GM04503 (cell line): ENCODE measurements at places on chromosomes 6 and 20.
A peak's percentile ranks its signal among the peaks of the same experiment; 100 is the strongest.

DNA sequence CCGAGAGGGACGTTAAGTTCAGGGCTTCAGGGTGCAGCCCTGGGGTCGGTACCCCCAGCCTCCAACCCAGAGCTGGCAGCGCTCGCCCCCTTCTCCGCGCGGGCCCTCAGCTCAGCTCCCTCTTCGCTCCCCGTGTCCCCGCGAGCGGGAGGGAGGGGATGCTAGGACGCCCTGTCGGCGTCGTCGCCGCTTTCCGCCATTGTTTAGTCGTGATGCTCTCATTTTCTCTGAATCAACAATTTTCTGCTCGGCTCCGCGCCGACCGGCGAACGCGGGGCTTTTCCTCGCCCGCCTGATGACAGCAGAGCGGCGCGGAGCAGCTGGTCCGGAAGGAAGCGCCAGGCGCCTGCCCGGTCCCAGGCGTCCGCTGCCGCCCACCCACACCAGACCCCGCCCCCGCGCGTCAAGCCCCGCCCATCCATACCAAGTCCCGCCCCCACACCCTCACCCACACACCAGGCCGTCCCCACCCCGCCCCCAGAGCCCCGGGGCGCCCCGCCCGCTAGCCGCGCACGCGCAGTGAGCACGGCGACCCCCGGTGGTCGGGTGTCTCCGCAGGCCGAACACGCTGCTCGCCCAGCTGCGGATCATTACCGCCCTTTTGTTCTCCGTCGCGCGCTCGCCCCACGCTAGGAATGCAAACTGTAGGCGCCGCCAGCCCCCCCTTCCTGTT, 50.1 kb upstream of the SLC32A1 start:
- no peak for DNase-seq

DNA sequence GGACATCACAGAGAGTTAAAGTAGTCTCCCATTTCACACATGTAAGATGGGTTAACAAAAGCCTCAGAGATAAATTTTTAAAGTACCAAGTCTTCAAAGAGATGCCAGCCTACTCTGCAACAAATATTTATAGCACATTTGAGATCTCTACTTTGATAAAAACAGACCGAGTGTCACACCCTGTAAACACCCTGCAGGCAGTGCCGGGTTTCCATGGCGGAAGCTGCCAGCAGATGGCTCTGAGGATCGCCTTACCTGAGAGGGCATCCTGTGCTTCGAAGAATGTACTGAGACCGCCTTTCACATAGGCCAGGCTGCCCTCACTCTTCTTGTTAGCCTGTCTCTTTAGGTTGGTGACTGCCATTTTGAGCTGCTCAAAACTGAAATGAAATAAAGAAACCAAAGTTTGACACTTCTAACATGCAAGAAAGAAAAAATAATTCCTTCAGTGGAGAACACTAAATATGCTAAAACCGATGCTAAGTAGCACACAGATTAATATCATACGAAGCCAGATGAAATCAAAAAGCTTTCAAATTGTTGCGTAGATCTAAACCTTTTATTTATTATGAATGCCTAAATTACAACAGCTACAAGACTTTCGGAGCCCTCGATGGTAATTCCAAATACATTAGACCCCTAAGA, 39.3 kb downstream of the HUS1B start:
- no peak for DNase-seq

GRCh38 chr6:138785079-138785478, 10.8 kb upstream of the ECT2L start:
- DNase-seq, result no peak

DNA sequence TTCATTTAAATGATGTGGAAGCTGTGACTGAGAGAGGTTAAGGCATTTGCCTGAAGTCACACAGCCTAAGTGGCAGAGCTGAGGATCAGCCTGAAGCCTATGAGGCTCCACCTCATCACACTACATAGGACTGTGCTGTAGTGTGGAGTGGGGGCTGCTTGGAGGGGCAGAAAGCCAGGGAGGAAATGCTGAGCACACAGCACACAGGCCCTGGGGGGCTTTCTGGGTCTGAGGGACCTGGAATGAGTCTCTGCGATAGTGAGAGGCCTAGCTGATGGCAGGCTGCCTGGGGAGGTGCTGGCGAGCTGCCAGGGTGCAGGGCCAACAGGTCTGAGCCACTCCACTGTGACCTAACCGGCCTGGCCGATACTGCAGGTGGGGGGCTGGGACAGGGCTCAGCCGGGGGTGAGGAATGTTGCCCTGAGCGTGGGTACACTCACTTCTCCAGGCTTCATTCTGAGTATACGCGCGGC, 2.2 kb upstream of the ARHGAP40 start:
- DNase-seq, result no peak

GRCh38 chr6:7106752-7107577, 796 bp upstream of the RREB1 start:
- DNase-seq, result no peak

DNA sequence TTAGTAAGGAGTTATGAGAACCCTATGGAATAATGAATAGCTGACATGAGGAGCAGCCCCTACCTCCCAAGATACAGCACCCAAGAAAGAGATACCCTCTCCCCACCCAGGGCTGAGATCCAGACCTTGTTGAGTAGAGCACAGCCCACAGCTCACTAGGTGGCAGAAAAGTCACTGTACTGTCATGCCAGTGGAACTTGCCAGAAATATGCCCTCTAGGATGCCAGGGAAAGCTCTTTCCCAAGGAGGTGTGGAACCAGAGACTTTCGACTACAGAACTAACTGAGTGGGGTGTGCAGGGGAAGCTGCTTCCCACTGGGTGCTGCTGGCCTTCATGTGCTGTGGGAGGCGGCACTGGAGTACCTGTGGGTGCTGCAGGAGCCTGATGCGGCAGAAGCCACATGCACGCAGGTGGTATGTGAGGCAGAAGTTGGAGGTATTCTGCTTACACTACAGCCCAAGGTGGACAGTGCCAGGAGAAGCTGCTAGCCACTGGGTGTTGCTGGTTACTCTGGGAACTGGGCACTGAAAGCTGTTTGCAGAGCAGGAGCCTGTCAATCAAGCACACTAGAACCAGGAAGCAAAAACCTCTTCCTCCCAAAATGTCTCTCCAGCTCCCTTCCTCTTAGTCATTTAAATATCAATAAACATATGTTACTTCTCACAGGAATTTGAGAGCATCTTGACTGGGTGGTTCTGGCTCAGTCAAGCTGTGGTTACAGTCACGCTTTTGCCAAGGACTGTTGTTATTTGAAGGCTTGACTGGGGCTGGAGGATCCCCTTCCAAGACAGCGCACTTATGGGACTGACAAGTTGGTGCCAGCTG, 17.8 kb downstream of the ARMC12 start:
- DNase-seq, result no peak

DNA sequence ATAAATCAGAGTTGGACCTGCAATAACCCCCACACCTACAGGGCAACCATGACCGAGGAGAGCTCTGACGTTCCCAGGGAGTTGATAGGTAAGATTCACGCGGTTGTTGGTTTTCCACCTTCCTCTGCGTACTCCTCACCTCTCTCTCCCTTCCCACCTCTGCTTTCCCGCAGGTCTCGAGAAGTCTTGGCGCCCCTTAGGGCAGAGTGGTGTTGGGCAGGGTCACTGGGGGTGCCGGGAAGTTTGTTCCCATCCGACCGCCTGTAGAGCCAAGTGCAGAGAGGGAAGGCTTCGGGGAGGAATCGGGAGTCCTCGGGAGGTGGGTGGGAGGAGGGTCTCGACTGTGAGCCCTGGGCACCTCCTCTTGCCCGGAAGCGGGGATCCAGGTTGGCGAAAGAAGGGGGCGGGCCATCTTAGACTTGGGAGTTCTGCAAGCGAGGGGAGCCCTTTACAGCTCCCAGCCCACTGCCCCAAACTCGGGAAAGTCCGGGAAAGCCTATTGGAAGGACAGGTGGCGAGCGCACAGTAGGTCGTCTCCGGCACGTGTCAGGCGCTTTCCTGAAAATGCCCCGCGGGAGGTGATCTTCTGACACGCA, 672 bp downstream of the CARMIL1 start:
- DNase-seq, result no peak

DNA sequence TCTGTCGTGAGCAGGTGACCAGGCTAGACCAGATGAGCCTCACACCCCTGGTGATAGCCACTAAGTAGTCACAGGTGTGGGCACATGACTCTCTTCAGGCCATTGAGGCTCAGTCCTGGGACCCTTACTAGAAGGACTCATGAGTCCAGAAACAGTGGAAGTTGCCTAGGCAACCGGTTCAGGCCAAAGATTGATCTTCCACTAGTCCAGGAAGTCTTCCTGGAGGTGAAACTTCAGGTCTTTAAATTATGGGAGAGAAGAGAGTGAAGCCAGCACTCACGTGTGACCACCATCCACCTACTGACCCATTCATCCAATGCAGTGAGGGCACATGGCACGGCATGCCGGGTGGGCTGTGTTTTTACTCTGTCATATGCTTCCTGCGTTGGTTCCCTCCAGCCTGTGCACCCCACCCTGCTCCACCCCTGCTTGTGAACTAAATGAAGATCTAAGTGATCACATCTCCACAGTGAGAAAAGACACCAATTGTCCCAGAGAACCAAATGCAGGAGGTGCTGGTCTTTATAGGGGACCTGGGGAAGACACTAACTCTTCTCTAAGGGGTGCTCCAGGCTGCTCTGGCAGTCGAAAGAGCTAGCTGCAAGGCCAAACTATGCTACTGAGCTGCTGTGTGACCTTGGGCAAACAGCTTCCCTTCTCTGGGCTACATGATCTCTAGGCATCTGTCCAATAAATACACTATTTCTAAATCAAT, 12.5 kb upstream of the STX16 start:
- no peak for DNase-seq

- no peak for DNase-seq
Measured at GRCh38 chr6:148884461-148884860, 137.6 kb downstream of the UST start.

GRCh38 chr6:104705916-104706442, 153.7 kb downstream of the HACE1 start:
- DNase-seq, result no peak

- DNase-seq, result no peak
Measured at GRCh38 chr20:31968291-31969126, 558 bp downstream of the XKR7 start.

- DNase-seq, result no peak
Measured at GRCh38 chr6:163701762-163702161, 287.2 kb downstream of the QKI start.

DNA sequence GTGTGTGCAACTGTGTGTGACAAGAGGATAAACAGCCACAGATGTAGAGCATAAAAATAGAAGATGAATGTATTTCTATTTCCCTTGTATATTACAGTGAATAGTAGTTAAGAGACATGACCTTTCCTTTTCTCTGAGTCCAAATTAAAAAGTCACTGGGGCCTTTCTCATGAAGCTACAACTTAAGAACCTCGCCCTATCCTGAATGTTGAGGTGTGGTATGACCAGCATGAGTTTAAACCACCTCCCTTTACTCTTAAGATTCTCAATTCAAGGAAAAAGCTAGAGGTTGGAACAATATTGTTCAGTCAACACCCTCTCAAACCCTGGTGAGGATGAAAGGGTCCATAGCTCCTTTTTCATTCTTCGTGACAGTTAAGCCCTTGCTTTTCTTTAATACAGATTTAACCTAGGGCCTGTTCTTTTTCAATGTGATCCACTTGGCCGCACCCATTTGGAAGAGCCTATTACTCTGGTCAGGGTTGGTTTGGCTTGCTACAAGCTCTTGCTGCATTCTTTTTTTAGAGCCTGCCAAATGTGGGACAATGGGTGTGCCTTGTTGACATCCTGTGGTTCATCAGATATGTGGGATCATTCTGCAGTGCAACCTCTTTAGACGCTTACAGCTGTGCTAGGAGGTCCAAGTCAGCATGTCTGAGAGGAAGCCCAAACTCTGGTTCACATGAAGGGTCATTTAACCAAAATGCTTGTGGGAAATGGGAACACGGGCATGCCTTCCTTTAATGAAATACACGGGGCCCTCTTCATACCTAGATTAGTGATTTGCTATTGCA, 290.0 kb downstream of the HAO1 start:
- DNase-seq, result peak; percentile 85

DNA sequence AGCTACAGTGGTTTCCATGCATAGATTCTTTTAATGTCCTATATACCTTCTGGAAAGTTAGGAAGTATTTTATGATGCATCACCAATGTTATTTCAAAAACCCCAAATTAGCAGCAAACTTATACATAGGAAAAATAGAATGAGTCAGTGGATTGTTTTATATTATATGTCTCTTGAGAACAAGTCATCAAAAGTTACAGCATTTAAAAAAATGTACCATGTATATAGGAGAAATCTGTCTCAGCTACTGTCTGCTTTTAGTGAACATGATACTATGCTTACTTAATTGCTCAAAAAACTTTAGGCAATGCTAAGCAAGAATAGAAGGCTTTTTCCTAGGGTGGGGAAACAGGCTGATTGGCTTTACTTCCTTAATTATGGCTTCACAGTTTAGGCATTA, 365.3 kb downstream of the SAMD5 start:
- DNase-seq, result no peak

GRCh38 chr20:38063911-38064530, 30.5 kb downstream of the RPRD1B start:
- no peak for DNase-seq

- DNase-seq, result no peak
Measured at GRCh38 chr6:33513213-33513612, 58.8 kb downstream of the ZBTB9 start.

- DNase-seq, result no peak
Measured at GRCh38 chr6:87698547-87699006, 3.5 kb downstream of the AKIRIN2 start.

DNA sequence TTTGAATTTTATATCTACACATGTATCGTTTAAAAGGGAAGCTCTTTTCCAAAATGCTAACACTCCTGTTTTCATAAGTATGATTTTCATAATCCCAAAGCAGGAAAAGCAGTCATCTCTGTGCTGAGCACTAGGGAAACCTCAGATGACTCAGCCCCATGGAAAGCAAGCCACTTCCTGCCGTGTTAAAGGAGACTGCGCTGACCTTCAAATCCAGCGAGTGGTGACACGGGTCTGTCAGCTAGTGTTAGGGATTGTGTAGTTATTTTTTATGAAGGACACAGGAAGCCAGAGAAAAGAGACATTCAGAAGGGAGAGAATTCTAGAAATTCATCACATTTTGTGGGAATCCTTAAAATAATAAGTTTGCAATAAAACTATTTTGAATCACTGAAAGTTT, 57.0 kb upstream of the CD93 start:
- peak; percentile 54 for DNase-seq

DNA sequence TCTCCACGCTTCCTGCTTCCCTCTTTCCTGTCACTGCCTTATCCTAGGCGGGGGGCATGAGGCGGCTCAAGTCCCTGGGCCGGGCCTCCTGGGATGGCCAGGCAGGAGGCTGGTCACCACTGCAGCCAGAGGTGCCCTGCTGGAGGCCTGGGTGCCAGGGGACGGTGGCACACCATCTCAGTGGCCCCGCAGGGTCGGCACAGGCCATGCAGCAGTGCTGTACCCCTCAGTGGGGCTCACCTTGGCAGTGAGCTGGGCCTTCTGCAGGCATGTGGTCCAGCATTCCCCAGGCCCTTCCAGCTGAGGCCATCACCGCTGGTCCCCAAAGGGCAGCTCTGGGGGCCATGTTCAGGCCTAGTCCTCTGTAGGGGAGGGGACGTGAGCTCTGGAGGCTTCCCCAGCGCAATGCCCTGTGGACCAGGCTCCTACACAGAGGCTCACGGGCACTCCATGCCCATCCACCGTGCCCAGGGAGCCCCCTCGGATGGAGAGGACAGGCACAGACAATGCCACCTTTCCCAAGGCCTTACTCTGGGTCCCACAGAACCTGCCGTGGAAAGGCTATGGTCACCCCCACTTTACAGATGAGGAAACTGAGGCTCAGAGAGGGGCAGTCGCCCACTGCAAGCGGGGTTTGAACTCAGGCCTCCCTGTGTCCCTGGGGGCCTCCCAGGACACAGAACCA, 123.8 kb downstream of the TAF4 start:
- DNase-seq, result no peak
